Fibroblast of mammary gland (primary cell): ENCODE measurements at places on chromosomes 6 and 20.
A peak's percentile ranks its signal among the peaks of the same experiment; 100 is the strongest.

GRCh38 chr6:128515550-128516513 is 4.6 kb downstream of the PTPRK start:
- peak; percentile 67 for DNase-seq

- DNase-seq, result no peak
Measured at GRCh38 chr20:58330687-58331086, 21.2 kb downstream of the RAB22A start.

- no peak for DNase-seq
Measured at GRCh38 chr6:143747347-143747842, 69.6 kb downstream of the PHACTR2 start.

DNA sequence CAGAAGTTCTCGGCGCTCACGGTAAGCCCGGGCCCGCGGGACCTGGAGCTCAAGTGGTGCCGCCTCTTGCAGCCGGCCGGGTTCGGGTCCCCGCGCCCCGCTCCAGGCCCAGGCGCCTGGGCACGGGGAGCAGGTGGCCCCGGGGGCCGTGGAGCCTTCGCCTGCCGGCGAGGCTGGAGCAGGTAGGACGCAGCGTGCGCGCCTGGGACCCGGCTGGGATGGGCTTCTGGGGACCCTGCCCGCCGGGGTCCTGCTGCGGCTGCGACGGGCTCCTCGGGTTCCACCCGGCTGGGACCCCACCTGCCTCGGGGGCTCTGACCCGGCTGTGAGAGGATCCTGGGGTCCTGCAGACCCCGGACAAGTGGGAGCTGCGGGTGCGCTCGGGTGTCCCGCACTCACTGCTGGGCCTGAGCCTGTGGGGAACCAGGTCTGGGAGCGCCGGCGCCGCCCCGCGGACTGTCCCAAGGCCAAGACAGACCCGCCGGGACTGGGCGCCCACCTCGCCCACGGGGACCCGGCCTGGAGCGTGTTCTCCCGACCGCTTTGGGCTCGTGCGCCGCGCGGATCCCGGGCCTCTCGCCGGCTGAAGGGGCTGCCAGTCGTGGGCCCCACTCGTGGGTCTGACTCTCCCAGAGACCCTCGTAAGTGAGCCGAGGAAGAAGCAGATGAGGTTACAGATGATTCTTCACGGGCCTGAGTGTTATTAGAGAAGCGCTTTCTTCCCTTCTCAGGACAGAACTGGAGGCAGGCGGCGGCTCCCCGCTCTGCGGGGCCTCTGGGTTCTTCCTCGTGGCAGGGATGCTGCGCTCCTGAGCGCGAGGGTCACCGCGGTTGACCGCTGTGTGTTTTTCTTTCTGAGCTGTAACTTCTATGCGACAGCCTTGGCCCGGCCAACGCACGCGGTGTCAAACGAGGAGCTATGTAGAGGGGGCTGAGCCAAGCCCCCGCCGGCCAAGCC is 729 bp downstream of the SMOC2 start:
- no peak for DNase-seq

- DNase-seq, result peak; percentile 78
Measured at GRCh38 chr20:9040863-9041524, 27.9 kb upstream of the PLCB4 start.

DNA sequence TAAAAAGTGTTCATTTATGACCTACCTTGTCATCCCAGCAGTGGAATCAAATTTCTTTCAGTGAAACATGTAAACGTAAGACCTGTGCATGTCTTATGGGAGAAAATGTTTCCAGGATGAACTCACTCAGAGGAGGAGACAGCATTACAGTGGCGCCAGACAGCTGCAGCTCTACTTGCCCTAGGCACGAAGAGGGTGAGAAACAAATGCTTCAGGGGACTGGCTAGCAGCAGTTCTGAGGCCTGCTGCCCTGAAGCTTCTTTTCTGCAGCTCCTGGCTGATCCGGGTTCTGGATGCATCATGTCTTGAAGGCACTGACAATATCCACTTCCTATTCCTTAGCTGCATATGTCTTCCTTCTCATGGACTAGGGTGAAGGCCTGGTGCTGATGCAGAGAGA is 120.2 kb downstream of the QRSL1 start:
- no peak for DNase-seq

DNA sequence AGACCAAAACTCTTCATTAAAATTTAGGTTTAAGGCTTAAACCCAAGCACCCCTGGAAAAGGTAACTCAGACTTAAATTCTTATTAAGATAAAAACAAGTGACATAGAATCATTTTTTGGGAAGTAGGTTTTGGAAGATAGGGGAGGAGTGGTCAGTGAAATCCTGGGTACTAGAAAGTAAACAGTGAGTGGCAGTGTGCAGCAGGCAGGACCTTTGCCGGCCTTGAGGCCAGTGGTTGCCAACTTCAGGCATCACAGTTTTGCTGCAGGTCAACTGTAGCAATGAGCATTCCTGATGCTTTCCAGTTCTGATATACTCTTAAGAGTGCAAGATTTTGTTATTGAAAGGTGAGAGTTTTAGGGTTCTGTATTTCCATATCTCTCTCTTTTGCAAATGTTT is 69.3 kb upstream of the SUPT3H start:
- no peak for DNase-seq
